ENCODE measurements at places on chromosomes 13 and 19.

GRCh38 chr13:76948149-76948548 is at the start of gene ACOD1:
ACOD1 (plus strand) TSS chr13:76948511; CDS start chr13:76948559, 48 bp downstream.
- DNase-seq: no peak

DNA sequence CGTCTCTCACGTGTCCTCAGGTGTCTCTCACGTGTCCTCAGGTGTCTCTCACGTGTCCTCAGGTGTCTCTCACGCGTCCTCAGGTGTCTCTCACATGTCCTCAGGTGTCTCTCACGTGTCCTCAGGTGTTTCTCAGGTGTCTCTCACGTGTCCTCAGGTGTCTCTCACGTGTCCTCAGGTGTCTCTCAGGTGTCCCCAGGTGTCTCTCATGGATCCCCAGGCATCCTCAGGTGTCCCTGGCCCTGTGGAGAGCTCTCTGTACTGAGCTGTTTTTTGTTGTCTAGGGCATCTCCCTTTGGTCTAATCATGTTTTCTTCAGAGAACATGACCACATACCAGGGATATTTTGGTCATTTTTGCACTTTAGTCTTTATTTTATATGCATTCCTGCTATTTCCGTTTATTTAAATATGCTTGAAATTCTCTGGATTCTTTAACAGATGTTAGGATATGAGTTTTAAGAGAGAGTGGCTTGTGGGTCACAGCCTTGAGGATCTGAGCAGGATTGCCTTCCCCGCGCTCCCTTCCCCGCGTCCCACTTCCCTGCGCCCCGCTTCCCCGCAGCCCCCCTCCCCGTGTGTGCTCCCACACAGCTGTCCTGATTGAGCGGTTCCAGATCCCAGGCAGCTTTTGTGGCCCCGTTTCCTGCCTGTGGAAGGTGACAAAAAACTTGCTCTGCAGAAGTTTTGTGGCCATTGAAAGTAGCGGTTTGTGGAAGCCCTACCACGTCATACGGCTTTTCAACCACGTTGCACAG is 31.9 kb downstream of the ATP4B start:
- no peak for DNase-seq

- no peak for DNase-seq
Observed at GRCh38 chr13:88526186-88526852, 855.1 kb downstream of the SLITRK5 start.

DNA sequence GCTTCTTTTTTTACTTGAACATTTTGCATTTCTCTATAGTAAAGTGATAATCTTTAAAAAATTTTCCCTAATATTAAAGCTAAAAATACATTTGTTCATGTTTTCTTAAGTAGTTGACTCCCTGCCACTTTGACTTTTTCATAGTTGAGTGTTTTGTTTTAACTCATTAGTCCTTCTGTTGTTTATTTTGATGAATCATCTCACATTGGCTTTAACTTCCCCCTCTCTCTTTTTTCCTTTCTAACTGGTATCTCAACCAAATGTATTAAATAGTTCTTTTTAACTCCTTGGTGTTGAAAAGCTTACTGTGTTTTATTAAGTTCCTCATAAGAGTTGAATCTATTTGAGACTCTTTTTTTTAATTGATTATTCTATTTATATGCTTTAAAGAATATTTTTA is 2.8 kb downstream of the TNFSF13B start:
- no peak for DNase-seq

DNA sequence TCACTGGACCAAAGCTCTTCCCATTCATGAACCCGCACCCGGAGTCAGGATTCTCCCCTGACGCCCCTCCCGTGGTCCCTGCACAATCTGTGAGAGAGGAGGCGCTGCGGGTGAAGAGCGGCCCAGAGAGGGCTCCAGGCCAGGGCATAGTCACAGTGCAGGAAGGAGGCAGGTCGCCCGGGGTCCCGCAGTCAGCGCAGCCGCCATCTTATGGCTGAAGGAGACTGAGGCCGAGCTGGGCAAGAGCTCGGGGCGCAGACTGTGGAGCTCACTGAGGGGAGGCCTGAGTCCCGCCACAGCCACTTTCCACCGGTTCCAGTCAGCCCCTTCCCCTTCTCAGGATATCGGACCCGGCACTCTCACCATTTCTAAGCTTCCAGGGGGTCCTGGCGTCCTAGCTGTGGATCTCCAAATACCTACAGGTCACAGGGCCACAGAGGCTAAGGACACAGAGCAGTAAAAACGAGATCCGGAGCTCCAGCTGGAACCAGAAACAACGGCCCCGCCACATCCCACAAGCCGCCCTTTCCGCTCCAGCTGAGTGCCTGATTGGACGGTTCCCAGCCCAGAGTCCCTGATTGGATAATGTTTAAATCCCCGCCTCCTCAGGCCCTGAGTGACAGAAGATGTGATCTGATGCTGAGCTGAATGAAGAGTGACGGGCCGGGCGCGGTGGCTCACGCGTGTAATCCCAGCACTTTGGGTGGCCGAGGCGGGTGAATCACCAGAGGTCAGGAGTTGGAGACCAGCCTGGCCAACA is at the start of gene ZNF99:
TSS of gene ZNF99 (minus strand) at position 501 of the 760 bp plus-strand sequence. CDS start at position 366, 135 bp downstream.
- peak; percentile 50 for DNase-seq

DNA sequence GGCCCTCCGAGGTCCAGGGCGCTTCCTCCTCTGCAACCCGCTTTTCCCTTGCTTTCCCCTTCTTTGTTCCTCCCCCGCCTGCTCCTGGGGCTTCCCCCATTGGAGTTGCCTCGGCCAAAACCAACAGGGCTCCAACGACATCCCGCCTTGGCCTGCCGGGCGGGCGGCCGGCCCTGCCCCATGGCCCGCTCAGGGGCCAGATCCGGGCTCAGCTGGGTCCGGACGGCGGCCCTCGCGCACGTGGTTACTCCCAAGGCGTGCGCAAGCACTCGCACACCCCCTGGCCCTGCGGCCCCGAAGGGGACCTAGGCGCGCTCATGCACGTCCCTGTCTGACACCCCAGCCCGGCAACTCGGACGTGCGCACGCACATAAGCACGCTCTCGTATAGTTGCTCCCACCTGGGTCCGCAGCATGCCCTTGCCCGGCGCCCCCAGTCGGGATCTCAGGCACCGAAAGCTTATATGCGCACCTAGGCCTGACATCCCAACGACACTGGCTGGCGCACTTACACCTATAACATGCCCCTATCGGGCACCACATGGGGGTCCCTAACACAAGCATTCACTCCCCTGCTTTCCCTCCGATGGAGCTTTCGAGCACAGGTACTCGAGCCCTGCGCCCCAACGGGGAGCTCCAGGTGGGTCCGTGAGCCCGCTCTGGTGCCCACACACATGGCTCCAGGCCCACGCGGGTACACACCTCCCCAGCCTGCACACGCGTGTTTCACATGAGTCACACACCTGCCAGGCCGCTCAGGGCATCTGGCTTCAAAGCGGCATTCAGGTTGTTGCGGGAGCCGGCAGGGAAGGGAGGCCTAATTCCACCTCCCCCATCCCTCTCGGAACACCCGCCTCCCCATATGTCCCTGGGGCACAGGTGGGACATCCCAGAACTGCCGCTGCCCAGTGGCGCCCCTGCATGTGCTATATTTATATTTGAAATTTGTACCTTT is 15.0 kb downstream of the NFIX start:
- peak; percentile 64 for DNase-seq

Measured in uterus (tissue), 4 donors.